Activated CD8-positive, alpha-beta memory T cell treated with anti-CD3 and anti-CD28 coated beads for 1 hour (primary cell): ENCODE measurements at places on chromosomes 11 and 22.

DNA sequence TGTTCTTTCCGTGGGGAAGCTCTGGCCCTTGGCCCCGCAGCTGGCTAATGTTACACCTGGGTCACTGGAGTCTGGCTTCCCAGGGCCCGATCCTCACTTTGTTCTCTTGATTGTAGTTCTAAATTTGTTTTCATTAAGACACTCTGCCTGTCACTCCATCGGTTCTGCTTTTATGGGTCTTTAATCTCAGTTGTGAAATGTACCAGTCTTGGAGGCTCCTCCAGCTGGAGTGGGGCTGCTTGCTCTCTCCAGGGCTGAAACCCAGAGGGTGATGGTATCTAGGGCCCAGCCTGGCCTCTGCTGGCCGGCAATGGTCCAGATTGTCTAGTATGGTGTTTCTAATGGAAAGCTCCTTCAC is 352.9 kb downstream of the TENM4 start:
- no peak for DNase-seq

DNA sequence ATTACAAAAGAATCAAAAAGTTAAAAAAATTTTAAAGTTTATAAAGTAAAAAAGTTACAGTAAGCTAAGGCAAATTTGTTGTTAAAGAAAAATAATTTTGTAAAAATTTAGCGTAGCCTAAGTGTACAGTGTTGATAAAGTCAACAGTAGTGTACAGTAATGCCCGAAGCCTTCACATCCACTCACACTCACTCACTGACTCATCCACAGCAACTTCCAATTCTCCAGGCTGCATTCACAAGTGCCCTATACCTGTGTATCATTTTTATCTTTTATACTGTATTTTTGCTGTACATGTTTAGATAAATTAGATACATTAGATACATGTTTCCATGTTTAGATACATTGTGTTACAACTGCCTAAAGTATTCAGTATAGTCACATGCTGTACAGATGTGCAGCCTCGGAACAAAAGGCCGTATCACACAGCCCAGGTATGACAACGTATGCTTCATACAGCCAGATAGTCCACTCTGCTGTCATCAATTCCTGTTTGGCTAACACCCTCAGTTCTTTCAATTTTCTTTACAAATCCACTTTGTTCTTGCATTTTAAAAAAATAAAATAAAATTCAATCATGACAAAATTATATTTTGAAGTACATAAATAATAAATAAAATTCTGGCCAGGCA is 80.7 kb downstream of the RBFOX2 start:
- DNase-seq = no peak

- no peak for DNase-seq
Measured at GRCh38 chr11:78666675-78667160, 92.1 kb upstream of the NARS2 start.

- no peak for DNase-seq
Measured at GRCh38 chr22:24043958-24044357, 32.9 kb downstream of the CABIN1 start.

GRCh38 chr11:120882175-120882574 is 141.7 kb upstream of the TBCEL start:
- no peak for DNase-seq

DNA sequence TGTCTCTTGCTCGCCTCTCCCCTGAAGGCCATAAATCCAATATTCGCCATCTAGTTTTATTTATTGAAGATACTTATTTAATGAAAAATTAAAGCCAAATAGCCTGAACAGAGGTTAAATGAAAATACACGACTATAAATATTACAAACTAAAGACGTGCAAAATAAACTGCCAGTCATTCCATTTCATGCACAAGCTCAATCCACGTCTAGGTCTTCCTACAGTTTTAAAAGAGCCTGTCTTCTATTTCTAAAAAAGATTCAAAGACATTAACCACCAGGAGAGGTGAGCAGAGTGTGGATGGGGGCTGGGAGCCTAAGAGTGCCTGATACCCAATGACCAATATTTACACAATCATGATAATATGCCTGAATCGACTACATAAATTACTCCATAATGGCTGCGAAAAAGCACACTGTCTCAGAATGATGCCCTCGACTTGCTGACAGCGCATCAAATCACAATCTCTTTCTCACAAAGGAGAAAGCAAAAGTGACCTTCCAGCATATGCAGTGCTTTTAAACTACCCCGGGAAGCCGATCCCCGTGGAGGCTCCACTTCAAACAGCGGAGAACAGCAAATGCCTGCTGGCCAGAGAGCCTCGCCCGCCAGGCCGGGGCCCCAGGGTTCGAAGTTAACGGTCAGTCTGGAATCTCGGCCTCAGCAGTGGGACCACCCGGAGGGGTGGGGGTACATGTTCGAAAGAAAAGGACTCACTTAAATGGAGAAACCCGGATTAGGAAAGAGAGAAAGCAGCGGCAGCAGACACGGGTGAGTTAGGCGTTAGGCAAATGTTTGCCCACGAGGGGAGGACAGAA is 1.7 kb downstream of the FCHSD2 start:
- no peak for DNase-seq

DNA sequence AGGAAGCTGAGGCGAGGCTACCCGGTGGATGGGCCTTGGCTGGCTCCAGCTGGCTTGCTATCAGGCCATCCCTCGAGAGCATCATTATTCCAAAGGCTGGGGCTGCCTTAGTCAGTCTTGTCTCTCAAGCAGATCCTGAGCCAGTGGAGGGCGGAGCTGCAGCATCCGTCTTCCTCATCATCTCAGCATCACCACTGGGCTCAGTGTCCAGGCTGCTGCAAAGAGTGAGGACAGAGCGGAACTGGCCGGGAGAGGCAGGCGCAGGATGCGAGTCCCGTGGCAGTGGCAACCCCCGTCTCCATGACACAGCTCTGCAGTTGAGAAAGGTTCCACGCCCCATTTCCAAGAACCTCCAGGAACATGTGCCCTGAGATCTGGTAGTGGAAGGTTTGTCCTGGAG is 4.4 kb downstream of the TP53I11 start:
- no peak for DNase-seq

GRCh38 chr11:130671801-130672700 is 223.6 kb downstream of the ADAMTS15 start:
- no peak for DNase-seq

- DNase-seq = no peak
Measured at GRCh38 chr11:126543691-126544090, 188.2 kb downstream of the ST3GAL4 start.

DNA sequence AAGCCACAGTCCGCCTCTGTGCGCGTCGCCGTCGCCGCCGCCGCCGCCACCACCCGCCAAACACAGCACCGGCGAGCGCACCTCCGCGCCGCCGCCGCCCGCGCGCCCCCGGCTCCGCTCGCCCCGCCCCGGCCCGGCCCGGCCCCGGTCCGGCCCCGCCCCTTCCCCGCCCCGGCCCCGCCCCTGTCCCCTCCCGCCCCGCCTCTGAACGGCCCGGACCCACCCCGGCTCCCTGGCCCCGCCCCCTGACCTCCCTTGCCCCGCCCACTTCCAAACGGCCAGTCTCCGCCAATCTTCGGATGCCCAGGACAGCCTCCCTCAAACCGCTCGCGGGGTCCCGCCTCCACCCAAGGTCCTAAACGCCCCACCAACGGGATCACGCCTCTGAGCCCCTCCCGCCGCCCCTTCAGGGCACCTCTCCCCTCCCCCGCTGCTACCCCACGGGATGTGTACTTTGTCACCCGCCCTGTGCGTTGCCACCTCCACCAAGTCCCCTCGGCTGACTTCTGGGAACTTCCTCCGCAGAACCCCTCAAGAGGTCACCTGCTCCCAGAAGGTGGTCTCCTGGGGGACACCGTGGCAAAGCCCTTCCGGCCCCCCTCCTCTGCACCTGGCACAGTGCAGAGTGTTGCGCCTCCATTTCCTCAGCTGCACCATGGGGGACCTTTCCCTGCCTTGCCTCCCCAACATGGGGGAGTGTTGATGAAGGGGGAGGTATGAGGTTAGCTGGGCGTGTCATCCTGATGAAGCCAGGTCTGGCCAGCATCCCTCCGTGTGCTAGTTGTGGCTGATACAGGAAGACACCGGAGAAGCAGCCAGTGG is at the start of gene KIAA0930:
KIAA0930 (minus strand) TSS at position 85 of the 822 bp plus-strand sequence. CDS start 191 bp downstream, outside the sequence.
- DNase-seq = peak; percentile 76

DNA sequence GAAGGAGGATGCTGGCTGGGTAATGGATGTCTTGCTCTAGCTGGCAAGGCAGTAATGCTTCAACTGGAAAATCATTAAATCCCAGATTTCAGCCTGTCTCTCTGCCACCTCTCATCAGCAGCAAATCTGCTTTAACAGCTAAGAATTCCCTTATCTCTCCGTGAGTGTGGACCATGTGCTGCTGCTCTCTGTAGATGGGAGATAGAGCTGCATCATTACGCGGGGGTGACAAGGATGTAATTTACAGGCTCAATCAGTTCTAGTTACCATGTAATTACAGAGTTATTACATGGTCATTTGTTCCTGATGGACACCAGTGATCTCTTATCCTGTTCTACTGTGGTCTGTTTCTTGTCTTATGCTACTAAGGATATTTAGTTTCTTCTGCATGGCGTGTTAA is 665.4 kb downstream of the NTM start:
- no peak for DNase-seq

DNA sequence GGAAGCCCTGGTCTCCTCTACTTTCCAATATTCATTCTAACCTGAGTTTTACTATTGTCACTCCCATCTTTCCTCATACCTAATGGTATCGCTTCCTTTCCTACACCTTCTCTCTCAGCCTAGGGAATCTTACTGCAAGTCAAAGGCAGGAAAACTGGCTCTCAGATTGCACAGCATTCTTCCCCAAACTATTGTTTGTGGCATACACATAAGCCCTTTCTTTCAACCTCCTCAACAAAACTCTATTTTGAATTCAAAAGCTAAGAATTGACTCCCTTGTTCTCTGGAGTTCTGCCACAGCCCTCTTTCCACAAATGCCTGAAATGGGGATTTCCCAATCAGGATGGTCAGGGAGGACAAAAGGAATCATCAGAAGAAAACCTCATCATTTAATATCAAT is 181.5 kb downstream of the FAM76B start:
- no peak for DNase-seq

DNA sequence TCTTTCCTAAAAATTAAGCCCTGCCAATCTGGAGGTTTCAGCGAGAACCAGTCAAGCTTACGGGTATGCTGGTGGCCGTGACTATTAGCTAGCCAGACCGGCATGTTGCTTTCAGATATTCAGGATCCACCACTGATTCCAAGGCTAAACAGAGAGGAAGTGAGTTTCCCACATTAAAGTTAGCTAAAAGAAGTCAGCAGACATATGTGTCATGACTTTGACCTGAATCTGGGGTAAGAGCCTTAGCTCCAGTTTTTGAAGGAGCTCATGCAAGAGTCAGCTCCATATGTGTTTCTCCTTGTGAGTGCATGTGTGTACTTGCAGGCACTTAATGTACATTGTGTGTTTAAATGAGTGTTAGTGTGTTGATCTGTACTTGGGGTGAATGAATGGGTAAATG is 1.4 kb downstream of the ZFPL1 start:
- DNase-seq = no peak

DNA sequence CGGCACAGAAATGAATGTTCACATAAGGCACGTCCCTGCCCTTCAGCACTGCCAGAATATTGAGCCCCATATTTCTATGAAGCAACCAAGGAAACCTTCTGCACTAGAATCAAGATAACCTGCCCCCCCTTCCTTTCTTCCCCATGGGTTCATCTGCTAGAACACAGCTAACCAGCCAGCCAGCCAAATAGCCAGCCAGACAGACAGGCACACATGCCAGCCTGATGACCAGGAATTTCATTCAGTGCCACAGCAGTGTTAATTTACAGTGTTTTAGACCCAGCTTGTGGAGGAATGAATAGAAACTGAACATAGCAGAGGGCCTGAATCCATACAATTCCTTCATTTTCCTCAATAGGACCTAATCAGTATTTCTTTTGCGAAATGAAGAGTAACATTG is 57.0 kb downstream of the TENM4 start:
- no peak for DNase-seq

DNA sequence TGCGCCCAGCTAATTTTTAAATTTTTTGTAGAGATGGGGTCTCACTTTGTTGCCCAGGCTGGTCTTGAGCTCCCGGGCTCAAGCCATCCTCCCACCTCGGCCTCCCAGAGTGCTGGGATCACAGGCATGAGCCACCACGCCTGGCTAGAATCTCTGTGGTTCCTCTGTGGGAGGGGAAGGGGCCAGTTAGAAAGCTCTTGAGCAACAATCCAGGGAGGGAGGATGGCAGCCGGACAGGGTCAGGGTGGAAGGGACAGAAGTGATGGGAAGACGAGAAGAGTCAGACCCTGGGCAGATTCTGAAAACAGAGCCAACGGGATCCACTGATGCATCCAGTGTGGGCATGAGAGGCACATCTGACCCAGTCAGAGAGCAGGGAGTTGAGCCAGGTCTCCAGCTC is 38.9 kb upstream of the MN1 start:
- no peak for DNase-seq

DNA sequence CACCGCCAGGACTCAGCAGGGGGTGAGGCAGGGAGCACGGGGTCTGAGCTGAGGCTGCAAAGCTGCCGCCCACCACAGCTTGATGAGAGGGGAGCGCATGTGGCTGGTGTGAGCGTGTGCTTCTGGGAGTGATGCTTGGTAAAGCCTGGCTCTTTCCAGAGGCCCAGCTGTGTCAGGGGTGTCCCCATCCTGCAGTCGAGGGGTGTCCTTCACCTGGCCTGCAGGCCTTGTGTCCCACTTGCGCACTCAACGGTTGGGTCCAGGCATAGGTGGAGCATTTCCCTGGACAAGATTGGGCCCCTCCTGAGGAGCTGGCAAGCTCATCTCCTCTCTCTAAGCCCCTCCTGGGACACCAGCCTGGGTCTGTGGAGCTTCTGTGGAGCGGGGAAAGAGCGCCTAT is 273.9 kb downstream of the TBC1D22A start:
- DNase-seq = no peak

GRCh38 chr11:45440111-45440510 is 154.0 kb upstream of the SYT13 start:
- no peak for DNase-seq

- no peak for DNase-seq
Measured at GRCh38 chr11:93570759-93571413, 27.7 kb upstream of the SMCO4 start.

DNA sequence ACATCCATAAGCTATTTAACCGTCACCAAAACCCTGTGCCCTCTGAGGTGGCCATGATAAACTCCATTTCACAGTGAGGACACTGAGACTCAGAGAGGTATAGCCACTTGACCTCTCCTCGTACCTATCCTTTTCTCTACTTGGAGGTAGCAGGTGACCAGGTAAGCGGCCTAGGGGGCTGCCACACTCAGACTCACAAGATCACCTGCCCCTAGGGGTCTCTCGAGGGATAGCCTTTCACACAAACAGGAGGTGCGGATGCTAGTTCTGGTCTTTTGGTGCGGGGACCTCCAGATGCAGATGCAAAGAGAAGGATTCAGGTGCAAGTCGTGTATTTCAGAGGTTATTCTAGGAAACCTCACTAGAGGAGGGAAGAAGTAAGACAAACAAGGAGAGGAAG is 14.6 kb downstream of the MS4A18 start:
- no peak for DNase-seq
